ENCODE measurements at places on chromosomes 11 and 22.

- DNase-seq = no peak
These were observed 3.4 kb downstream of the CAPN1 start for GRCh38 chr11:65185171-65185570.

- DNase-seq = no peak
These were observed 11.6 kb upstream of the OLFML1 start for GRCh38 chr11:7473717-7474116.

GRCh38 chr11:121722431-121723245 is 269.9 kb upstream of the SORL1-AS1 start:
- DNase-seq = no peak

GRCh38 chr11:31817621-31818424 is 6.7 kb upstream of the PAX6 start:
- no peak for DNase-seq

DNA sequence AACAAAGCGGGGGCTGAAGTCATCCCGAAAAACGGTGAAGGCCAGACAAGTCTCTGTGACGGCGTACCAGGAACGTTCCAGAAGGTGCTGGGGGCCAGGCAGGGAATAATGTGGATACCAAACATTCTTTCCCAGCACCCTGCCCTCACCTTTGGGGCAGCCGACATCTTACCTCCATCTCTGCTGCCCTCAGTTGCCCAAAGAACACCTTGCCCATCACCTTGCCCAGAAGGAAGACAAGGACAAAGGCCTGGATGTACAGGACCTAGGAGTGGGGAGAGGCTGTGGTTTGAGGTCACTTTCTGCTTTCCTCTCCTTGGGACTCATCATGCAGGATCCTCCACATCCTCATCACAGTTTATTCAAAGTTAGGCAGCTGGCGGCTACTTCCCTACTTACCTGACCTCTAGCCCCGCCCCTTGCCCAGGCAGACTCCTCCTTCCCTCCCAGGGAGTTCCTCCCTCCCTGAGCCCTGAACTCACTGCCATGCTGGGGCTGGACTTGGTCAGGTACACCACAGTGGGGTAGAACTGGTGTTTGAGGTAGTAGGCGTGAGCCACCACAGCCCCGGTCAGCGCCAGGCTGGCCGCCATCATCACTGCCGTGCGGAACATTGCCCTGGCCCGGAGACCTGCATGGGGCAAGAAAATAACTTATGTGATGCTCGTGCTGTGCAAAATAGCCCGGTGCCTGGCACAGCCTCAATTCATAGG is 1.2 kb downstream of the SYVN1 start:
- DNase-seq = peak; percentile 81

GRCh38 chr11:111335549-111335948 is 37.2 kb downstream of the POU2AF3 start:
- DNase-seq = no peak

DNA sequence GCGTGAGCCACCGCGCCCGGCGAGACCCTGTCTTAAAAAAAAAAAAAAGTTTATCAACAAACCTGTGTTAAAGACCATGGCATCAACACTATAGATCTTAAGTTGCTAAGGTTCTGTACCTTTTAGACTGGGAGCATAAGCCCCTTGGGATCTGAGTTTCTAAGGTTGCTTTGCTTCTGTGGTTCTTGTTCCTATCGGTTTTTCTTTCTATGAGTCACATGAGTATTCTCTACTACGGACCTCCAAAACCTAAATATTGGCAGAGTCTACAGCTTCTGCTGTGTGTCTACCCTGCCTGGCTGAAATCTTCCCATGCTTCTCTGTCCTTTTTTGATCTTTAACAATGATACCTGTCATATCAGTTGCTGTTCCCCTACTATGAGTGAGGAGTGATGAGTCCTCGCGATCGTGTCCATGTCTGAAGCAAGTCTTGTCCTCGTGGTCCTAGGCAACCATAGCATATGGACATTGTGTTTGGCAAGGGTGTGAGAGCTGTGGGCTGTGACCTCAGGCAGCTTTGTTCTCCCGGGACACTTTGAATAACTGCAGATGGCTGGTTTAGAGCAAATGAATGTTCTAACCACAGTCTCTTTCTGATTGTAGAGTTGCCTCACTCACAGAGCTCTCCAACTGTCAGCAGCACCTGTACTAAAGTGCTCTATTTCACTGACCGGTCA is 9.0 kb upstream of the DLAT start:
- no peak for DNase-seq

GRCh38 chr11:62976109-62976508 is 8.7 kb downstream of the SLC22A6 start:
- DNase-seq = no peak

DNA sequence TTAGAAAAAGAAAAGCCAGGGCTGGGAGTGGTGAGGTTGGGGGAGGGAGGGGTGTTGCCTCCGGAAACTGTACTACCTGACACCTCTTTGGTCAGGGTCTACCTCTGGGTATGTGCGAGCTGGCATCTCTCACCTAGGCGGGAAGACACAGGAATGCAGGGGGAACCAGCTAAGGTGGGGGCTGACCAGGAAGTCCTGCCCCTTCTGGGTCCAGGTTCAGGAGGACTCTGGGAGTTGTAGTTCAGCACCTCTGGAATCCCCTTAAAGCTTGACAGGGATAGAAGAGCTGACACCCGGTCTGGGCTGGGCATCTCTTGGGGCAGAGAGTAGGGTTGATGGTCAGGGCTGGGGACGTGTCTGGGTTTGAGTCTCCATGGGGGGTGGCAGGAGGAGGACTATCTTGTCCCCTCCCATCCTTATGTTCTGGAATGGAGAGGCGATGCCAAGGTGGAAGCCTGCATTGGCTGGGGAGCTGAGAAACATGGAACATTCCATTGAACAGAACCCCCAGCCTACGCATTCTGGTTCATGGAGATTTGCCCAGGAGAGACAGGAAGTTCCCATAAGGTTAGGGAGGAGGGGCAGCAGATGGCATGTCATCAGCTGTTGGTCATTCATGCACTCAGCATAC is 2.1 kb upstream of the KIAA1671 start:
- DNase-seq = no peak

DNA sequence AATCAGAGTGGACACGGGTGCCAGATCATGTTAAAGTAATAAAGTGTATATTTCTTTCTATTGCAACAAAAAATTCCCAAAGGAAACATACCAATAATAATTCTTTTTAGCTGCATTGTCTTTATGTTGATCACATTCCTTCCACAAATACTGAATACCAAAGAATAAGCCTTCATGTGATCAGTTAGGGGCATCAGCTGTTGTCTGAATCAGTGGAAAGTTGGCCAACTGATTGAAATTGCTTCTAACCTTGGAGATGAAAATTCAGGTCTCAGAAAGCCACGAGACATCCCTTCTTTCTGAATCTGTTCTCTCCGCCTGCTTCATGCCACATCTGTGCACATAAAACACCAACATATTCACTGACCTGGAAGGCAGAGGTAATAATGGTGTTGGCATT is 785.2 kb downstream of the KCNA4 start:
- DNase-seq = no peak

DNA sequence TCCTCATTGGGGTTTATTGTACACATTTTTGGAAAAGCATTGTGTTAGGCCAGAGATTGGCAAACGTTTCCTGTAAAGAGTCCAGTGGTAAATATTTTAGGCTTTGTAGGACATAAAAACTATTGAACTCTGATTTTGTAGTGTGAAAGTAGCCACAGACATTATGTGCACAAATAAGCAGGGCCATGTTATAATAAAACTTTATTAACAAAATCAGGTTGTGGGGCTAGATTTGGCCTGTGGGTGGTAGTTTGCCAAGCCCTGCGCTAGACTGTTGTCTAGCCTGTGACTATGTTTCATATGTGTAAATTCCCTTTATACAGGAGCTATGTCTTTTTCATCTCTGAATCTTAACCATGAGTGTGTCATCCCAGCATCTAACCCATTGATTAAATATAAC is 104.1 kb downstream of the FBXO7 start:
- no peak for DNase-seq

DNA sequence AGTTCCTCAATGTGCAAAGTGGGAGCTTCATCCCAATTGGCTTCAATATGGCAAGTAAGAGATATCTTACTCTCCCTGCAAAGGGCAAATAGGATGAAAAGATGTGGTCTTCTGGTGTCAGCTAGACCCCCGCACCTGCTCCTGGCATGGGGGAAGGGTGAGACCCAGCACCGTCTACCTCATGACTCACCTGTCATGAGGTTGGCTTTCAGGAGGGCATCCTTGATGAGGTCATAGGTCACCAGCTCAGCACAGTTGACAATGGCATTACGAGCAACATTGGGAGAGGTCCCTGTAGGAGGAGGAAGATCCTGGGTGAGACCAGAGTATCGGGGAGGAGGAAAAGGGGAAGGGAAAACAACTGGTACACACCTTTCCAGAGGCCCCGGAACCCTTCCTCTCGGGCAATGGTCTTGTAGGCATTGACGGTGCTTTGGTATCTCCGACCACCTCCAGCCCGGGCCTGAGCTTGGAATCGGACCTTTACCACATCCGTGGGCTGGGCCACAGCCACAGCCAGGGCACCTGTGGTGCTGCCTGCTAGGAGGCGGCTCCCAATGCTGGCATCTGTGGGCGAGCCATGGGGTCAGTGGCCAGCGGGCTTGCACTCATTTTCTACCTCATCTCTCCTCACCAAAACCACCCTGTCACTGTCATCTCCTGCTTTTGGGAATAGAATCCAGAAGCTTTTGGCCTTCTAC is 6.0 kb downstream of the UCP2 start:
- DNase-seq = no peak

GRCh38 chr11:35040221-35040942 is 98.6 kb upstream of the CD44 start:
- peak; percentile 55 for DNase-seq

GRCh38 chr11:120667281-120667680 is 155.7 kb downstream of the GRIK4 start:
- no peak for DNase-seq

DNA sequence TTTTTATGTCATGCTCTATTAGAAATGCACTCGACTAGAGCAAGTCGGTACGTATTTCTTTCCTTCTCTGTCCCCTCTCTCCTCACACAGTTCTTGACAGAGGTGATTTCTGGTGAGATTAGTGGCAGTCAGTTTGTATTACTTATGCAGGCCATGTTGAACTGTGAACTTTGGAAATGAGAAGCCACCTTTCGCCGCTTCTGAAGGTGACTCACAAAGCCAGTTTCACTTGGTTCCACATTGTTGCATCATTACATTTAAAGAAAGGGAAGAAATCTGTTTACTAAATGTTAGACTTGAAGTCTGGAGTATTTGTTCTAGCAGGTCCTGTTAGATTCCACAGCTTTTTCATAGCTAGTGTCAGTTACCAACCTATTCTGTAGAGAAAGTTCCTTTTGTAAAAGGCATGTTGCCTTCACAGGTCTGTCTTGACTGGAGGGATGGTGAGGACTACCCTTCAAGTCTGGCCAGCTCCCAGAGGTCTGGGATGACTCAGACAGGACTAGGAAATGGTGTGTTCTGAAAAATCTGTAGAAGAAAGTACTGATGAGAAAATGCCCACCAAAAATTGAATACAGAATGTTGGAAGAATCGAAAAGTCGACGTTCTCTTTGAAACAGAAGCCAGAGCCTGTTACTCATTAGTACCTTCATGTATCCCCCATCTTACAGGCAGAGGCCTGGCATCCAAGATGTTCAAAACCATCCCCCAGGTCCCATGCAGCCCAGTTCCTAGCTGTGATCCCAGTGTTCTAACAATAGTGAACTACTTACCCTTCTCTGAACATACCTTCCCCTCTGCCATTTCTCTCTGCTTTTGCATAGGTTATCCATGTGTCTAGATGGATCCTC is 181.4 kb downstream of the DBX1 start:
- DNase-seq = no peak

- DNase-seq = no peak
These were observed 10.4 kb downstream of the JAM3 start for GRCh38 chr11:134079317-134079716.

- no peak for DNase-seq
These were observed 24.0 kb downstream of the CD5 start for GRCh38 chr11:61126256-61126655.

- DNase-seq = no peak
These were observed 2.9 kb upstream of the OR52I2 start for GRCh38 chr11:4578624-4579023.

Measured in stimulated activated CD8-positive, alpha-beta memory T cell treated with anti-CD3 and anti-CD28 coated beads, Interleukin-4, amount 100 ng/mL, for 48 hours (primary cell).